ENCODE measurements at places on chromosomes 12 and 14.
A peak's percentile ranks its signal among the peaks of the same experiment; 100 is the strongest.

DNA sequence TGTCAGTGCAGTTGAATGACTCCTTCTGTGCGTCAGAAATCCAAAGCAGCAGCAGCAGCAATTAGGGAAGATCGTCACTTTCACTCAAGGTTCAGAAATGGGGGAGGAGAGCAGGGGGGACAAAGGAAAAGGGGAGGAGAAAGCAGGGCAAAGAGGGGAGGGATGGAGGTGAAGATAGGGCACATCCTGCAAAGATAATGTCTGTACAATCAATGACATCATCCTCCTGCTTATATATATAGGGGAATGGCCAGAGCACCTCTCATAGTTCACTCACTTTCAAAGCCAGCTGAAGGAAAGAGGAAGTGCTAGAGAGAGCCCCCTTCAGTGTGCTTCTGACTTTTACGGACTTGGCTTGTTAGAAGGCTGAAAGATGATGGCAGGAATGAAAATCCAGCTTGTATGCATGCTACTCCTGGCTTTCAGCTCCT lies at the start of gene NTS:
Gene NTS, plus strand, starts transcription at position 265 of the 431 bp plus-strand sequence. Its CDS starts 109 bp downstream, at position 374.
- no peak for DNase-seq

DNA sequence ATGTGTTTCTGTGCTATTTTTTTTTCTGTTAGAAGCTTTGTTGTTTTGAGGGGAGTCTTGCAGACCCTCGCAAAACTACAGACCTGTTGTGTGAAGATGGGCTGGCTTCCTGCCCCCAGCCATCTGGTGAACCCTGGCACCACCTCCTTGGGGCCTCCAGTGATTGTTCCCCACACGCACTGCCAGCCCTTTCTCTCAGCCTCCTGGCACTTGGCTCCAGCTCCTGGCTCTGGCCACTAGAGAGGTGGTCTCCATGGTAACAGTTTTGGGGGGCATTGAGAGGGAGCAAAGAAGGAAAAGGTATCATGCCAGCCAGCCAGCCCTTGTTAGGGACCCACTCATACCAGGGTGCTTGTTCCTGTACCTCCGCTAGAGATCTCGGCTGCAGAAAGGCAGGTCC lies 176.4 kb upstream of the RPH3A start:
- DNase-seq = no peak

GRCh38 chr12:54300732-54301427 lies at the start of gene NFE2:
Gene NFE2 (minus strand): TSS chr12:54301015. CDS start chr12:54295248, 5,767 bp downstream.
- DNase-seq = peak; percentile 87

DNA sequence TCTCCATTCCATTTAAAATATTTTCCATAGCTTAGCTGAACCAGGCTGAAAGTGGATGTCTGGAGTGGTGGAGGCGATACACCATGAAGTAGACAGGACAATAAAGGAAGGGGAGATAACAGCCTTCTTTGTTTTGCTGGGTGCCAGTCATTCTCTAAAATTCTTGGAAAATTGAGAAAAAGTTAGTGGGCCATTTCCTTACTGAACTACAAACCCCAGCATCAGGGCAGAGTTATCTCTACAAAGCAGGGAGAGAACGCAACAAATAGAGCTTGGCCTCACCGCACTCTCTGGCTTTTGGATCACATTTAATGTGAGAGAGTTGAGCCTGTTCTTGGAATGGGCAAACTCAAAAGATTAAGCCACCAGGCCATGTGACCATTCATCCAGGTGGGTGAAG lies 41.2 kb upstream of the LRRC10 start:
- no peak for DNase-seq

DNA sequence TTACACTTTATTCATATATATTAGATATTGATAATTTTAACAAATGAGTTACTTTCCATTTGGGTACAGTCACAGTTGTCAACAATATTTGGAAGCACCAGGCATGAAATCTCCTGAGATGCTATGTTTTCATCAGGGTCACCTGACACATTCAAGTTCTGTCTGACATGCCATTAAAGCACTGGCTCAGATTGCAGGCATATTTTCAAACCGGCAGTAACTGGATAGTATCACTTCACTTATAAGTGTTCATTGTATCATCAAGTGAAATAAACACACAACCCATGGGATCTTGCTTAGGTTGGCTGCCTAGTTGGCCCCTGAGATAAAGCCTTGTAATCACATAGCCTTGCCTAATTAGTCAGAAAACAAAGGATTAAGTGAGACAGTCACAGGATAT lies 4.8 kb downstream of the IFNG start:
- DNase-seq = no peak

Data from nephron progenitor cell (in vitro differentiated cells).